Activated T-cell treated with anti-CD3 and anti-CD28 coated beads, Interleukin-2, amount 50 U/mL, for 72 hours (primary cell): ENCODE measurements at places on chromosomes 7 and 10.
A peak's percentile ranks its signal among the peaks of the same experiment; 100 is the strongest.

DNA sequence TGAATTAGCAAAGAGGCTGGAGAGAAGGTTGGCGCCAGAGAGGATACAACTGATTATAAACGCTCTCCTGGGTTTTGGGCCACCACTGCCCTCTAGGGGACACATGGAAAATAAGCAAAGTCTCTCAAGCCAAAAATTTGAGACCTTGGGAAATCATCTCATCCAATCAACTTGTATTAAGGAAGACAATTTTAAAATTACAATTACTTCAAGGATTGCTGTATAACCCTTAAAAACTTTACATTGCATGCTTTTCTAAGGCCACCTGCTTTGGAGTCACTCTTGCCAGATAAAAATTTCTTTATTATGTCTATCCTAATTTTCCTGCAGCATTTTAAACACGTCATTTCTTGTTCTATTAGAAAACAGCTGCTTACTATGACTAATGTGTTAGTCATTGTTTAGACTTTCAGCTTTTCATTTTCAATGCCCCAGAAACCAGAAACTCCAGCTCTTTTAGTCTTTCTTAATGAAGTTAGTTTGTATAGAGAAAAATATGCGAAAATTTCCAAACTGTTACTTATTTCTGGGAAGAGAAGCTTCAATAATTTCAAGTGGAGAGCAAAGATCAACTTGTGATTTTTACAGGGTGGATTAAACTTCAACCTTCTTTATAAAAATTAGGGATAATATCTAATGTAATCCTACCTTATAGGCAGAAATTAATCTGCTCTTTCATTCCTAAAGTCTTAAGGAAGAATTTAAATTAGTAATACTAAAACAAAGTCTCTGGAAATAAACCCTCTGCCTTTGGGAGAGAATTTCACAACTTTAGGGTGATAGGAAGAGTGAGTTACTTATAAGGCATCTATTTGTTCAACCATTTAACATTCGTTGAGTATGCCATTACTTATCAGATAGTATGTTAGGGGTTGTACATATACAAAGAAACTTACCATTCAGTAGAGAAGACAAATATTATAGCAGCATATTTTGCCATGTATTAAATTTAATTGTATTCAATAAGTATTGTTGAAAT is 20.6 kb upstream of the RHOBTB1 start:
- H3K36me3 ChIP-seq: no peaks in the 10 kb centered on the region
- H3K27me3 ChIP-seq: peaks cover 18% of the 10 kb centered on the region
- H3K4me3 ChIP-seq: peak overlapping the region; percentile 50
- H3K27ac ChIP-seq: no peak overlapping the region

GRCh38 chr10:69055241-69055640 is 32.7 kb upstream of the SRGN start:
- DNase-seq: no peak
- peak overlapping the region; percentile 64 for H3K4me3 ChIP-seq
- no peaks in the 10 kb centered on the region for H3K27me3 ChIP-seq
- H3K36me3 ChIP-seq: no peaks in the 10 kb centered on the region
- H3K4me1 ChIP-seq: peaks cover 74% of the 10 kb centered on the region

DNA sequence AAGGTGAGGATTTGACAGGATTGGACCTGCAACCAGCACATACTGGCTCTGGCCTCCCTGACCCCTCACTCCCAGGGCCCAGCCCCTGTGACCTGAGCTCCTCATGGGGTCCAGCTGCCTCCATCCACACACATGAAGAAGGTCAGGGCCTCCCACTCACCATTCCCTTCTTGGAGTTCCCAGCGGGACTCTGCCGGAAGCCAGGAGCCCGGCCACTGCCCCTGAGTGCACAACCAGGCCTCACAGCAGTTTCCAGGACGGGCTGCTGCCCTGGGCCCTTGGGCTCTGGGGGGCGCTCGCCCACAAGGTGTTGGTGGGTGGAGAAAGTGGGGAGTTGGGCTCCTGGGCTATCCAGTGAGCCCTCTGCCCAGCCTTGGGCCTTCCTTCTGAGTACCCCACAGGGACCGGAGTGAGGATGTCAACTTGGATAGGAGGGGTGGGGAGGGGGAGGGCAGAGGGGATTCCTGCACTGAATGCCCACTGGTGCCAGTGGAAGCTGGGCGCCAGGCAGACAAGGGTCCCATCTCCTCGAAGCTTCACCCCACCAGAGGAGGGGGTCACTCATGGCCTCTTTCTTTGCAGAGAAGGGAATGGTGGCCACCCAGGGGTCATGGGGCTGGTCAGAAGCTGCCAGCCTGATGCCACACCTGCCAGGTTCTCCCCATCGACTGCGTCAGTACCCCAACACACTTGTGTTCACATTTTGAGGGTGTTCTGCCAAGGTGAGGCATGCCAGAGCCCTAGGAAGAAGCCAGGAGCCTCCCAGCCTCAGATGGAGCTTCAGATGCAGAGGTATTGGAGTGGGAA is 115.3 kb downstream of the PTPN20 start:
- no peak for DNase-seq
- no peaks in the 10 kb centered on the region for H3K27me3 ChIP-seq
- peaks cover 4% of the 10 kb centered on the region for H3K4me1 ChIP-seq
- H3K27ac ChIP-seq: no peak overlapping the region
- H3K36me3 ChIP-seq: no peaks in the 10 kb centered on the region
- H3K4me3 ChIP-seq: no peak overlapping the region

- no peaks in the 10 kb centered on the region for H3K4me1 ChIP-seq
- no peaks in the 10 kb centered on the region for H3K27me3 ChIP-seq
These were observed 551.0 kb upstream of the ZWINT start for GRCh38 chr10:56912043-56912442.

- peak; percentile 57 for DNase-seq
- H3K27me3 ChIP-seq: peaks cover 38% of the 10 kb centered on the region
- H3K27ac ChIP-seq: no peak overlapping the region
These were observed 82.7 kb downstream of the NOC3L start for GRCh38 chr10:94279835-94280709.

DNA sequence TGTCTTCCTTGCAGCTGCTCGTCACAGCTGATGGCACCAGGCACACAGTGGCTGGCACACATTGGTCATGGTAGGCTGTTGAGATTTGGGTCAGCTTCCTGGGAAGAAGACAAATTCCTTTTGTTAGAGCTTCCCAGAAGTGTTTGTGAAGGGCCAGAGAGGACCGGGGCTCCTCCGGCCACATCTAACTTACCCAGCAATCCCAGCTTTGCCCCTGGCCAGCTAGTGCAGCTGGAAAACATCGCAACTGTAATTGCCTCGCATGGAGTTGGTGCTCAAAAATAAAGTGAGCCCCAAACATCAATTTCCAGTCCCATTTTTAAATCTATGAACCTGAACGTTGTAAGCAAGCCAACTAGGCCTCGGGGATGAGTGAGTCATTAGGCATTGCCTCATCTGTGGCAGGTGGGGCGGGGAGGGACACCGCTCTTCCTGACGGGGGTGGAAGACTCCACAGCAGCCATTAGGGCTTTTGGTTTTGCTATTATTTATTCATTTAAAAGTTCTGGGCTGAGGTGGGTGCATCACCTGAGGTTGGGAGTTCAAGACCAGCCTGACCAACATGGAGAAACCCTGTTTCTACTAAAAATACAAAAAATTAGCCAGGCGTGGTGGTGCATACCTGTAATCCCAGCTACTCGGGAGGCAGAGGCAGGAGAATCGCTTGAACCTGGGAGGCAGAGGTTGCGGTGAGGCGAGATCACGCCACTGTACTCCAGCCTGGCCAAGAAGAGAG is 12.4 kb downstream of the CPA5 start:
- no peak overlapping the region for H3K27ac ChIP-seq
- DNase-seq: no peak
- H3K4me1 ChIP-seq: peaks cover 9% of the 10 kb centered on the region
- no peak overlapping the region for H3K4me3 ChIP-seq
- H3K36me3 ChIP-seq: peaks cover 11% of the 10 kb centered on the region

GRCh38 chr7:33539198-33539597 is 366.1 kb upstream of the BMPER start:
- DNase-seq: no peak
- H3K4me3 ChIP-seq: no peak overlapping the region
- no peaks in the 10 kb centered on the region for H3K27me3 ChIP-seq
- H3K27ac ChIP-seq: no peak overlapping the region
- no peaks in the 10 kb centered on the region for H3K4me1 ChIP-seq

GRCh38 chr7:23161482-23161881 is 20.4 kb upstream of the NUP42 start:
- no peaks in the 10 kb centered on the region for H3K27me3 ChIP-seq
- H3K4me1 ChIP-seq: no peaks in the 10 kb centered on the region
- no peaks in the 10 kb centered on the region for H3K36me3 ChIP-seq
- H3K4me3 ChIP-seq: no peak overlapping the region
- no peak for DNase-seq

GRCh38 chr7:15747301-15747700 is 60.8 kb upstream of the MEOX2 start:
- H3K4me1 ChIP-seq: no peaks in the 10 kb centered on the region
- H3K27me3 ChIP-seq: no peaks in the 10 kb centered on the region
- no peak for DNase-seq
- no peaks in the 10 kb centered on the region for H3K36me3 ChIP-seq
- no peak overlapping the region for H3K4me3 ChIP-seq

DNA sequence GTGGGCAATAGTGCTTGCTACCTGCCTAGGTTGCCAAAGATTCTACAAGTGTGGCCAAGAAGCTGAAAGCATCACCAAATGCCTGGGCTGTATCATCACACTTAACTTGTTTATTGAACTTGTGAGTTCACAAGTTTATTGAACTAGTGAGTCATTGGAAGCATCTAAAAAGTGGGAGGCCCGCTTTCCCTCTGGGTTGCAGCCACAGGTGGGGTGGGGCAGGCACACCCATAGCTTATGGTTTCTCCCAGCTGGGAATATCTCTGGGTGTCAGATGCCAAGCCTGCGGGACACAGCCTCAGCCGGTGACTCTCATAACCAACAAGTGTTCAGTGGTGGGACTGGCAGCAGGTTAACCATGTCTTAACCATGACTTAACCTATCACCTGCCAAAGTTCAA is 145.9 kb upstream of the FAM13C start:
- no peak for DNase-seq
- no peaks in the 10 kb centered on the region for H3K4me1 ChIP-seq
- H3K36me3 ChIP-seq: no peaks in the 10 kb centered on the region
- no peaks in the 10 kb centered on the region for H3K27me3 ChIP-seq
- H3K27ac ChIP-seq: no peak overlapping the region

GRCh38 chr10:19931894-19932590 is 115.8 kb downstream of the PLXDC2 start:
- H3K27me3 ChIP-seq: no peaks in the 10 kb centered on the region
- no peak overlapping the region for H3K4me3 ChIP-seq
- no peaks in the 10 kb centered on the region for H3K36me3 ChIP-seq

- H3K4me3 ChIP-seq: peak overlapping the region; percentile 3
- H3K36me3 ChIP-seq: peaks cover 28% of the 10 kb centered on the region
- peaks cover 43% of the 10 kb centered on the region for H3K4me1 ChIP-seq
- H3K27me3 ChIP-seq: no peaks in the 10 kb centered on the region
- peak overlapping the region; percentile 54 for H3K27ac ChIP-seq
These were observed 4.4 kb downstream of the DDIT4 start for GRCh38 chr10:72277996-72278667.

- H3K27me3 ChIP-seq: no peaks in the 10 kb centered on the region
- no peaks in the 10 kb centered on the region for H3K36me3 ChIP-seq
- no peak overlapping the region for H3K4me3 ChIP-seq
- H3K27ac ChIP-seq: no peak overlapping the region
These were observed 400.9 kb downstream of the KCNMA1 start for GRCh38 chr10:77236700-77237099.

DNA sequence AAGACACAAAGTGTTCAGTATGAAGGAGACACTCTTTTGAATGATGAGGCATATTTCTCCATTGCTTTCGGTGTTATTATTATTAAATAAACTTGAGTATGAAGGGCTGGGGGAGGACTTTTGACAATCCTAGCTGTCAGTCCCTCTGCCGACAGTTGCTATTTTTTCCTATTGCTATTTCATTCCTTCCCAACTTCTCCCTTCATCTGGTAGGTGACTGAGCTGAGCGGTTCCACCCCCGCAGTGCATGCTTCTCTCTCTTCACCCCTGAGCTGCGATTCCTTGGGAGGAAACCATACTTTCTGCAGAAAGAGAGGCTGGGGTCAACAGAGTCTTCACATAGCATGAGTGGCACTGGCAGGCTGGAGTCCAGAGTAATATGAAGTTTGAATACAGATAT is 261.2 kb upstream of the TAC1 start:
- no peak overlapping the region for H3K4me3 ChIP-seq
- DNase-seq: no peak
- no peaks in the 10 kb centered on the region for H3K36me3 ChIP-seq
- peaks cover 5% of the 10 kb centered on the region for H3K27me3 ChIP-seq

DNA sequence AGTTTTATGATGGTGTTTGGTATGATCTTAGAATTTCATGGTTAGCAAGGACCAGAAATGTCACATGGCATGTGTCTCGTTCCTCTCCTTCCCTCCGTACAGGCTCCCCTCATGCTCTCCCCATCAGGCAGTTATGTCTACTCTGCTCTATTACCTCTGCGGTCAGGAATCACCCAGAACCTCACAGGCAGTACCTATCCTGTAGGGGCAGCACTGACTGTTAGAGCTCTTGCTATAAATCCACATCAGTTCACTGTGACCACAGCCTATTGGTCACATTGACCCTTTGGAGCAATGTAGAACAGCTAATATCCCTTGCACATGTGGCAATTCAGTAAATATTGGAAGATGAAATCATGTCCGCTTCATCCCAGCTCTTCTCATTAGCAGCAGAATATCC is 151.8 kb downstream of the WNT2 start:
- H3K27ac ChIP-seq: no peak overlapping the region
- H3K27me3 ChIP-seq: no peaks in the 10 kb centered on the region
- H3K4me1 ChIP-seq: no peaks in the 10 kb centered on the region

- no peak for DNase-seq
- H3K27me3 ChIP-seq: no peaks in the 10 kb centered on the region
- H3K4me3 ChIP-seq: no peak overlapping the region
- no peaks in the 10 kb centered on the region for H3K4me1 ChIP-seq
These were observed 12.1 kb downstream of the ZSCAN21 start for GRCh38 chr7:100061518-100062193.

DNA sequence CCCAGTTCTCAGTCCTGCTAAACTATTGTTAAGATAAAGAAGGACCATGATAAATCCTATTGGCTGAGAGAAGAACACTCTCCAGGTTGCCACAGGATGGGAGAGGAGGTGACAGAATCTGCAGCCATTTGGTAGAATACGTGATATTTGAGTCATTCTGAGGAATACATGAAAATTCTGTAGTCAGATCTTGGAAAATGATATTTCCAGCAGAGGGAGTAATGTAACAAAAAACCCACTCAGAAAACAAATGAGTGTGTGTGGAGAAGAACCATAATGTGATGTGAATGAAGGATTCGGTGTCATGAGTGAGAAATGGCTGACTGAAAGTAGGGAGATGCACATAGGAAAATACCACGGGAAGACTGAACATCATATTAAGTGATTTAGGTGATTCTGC is 128.5 kb upstream of the PFKP start:
- DNase-seq: no peak
- H3K4me1 ChIP-seq: peaks cover 4% of the 10 kb centered on the region
- no peak overlapping the region for H3K27ac ChIP-seq
- H3K27me3 ChIP-seq: peaks cover 58% of the 10 kb centered on the region
- no peaks in the 10 kb centered on the region for H3K36me3 ChIP-seq

DNA sequence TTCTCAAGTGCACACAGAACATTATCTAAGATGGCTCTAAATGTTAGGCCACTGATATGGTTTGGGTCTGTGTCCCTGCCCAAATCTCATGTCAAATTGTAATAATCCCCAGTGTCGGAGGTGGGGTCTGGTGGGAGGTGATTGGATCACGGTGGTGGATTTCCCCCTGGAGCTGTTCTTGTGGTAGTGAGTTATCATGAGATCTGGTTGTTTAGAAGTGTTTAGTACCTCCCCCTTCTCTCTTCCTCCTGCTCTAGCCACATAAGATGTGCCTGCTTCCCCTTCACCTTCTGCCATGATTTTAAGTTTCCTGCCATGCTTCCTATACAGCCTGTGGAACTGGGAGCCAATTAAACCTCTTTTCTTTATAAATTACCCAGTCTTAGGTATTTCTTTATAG is 11.2 kb upstream of the GSTK1 start:
- peak overlapping the region; percentile 48 for H3K4me3 ChIP-seq
- H3K27ac ChIP-seq: peak overlapping the region; percentile 88
- H3K4me1 ChIP-seq: peaks cover 88% of the 10 kb centered on the region
- peaks cover 24% of the 10 kb centered on the region for H3K36me3 ChIP-seq
- DNase-seq: no peak
- H3K27me3 ChIP-seq: no peaks in the 10 kb centered on the region
